ENCODE measurements at places on chromosomes 6 and 20.

GRCh38 chr6:52641388-52641787 is 29.5 kb upstream of the TMEM14A start:
- DNase-seq: no peak

GRCh38 chr6:72084992-72085569 is 198.7 kb downstream of the RIMS1 start:
- DNase-seq: no peak

- no peak for DNase-seq
Observed at GRCh38 chr6:104046426-104046825, 813.3 kb downstream of the HACE1 start.

GRCh38 chr6:86888301-86888700 is 49.0 kb upstream of the HTR1E start:
- DNase-seq: no peak

- DNase-seq: no peak
Observed at GRCh38 chr20:36991703-36992102, 40.2 kb upstream of the SAMHD1 start.

GRCh38 chr6:15343490-15344191 is 97.8 kb downstream of the JARID2 start:
- no peak for DNase-seq

GRCh38 chr20:40710603-40711002 is 21.6 kb upstream of the MAFB start:
- no peak for DNase-seq

DNA sequence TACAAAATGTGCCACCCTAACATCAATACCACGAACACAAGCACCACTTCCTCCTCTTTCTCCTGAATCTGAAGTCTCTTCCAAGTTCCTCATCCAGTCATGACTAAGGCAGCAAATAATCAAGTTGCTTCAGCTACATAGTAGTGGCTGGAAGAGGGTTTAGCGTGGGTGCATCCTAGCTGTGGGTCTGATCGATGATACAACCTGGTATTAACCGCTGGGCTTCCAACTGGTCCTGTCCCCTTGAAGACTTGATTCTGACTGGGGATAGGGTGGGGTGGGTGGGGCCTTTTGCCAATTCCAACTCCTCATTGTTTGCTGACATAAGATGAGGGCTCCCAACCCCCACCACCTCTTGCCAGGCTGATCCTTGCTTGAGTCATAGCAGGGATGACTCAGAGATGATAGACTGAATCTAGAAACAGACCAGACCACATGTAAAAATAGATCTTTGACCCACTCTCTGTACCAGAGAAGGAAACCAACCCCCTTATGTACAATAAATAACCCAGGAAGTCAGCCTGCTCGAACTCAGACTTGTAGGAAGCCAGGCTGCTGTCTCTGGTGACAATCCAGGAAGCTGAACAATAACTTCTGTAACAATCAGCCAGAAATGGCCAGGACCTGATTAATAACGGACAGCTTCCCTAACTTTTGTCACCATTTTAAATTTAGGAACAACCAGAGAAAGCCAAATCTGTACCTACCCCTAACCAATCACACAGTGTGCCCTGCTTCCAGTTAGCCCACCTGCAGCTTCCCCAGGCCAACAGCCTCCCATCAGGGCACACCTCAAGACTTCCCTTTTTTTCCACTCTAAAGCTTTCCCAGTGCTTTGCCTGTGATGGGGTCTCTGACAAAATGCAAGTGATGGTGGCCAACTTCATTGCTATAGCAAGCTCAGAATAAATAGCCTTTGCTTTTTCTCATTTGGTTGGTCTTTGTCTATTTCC is 68.9 kb upstream of the FAM184A start:
- DNase-seq: no peak

DNA sequence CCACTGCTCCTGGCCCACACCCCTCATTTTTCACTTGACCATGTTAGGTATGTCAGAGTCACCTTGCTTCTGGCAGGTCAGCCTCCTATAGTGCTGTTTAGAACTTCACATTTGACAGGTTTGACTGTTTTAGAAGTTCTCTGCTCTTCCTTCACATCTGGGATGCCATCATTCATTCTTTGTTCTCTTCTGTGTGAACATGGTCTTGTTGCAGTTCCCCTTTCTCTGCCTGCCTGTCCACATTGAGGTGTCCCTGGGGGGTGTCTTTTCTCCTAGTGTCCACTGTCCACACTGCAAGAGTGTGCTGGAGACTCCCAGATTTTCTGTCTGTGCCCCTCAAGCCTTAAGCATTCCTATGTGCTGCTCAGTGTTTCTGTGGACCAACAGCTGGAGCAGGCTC is 89.5 kb downstream of the JARID2 start:
- no peak for DNase-seq

GRCh38 chr20:47283411-47283810 is 73.1 kb downstream of the ZMYND8 start:
- DNase-seq: no peak

DNA sequence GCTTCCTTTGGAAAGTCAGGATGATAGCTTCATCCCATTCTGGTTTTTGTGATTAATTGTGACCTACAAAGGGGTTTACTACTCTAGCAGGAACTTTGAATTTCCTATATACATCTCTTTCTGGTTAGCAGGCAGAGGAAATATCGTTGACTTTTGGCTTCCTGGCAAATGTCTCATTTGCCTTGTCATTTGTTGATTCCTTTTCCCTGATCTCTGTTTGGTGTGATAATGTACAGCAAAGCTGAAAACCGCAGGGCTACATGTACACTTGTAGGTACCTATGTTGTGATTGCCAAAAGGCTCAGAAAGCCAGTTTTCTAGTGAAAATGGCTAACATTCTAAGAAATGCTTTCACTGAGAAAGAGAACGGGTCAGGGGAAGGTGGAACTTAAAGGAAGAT is 44.3 kb downstream of the TOP1 start:
- no peak for DNase-seq

GRCh38 chr6:136037876-136038460 is 186.5 kb downstream of the PDE7B start:
- DNase-seq: no peak

DNA sequence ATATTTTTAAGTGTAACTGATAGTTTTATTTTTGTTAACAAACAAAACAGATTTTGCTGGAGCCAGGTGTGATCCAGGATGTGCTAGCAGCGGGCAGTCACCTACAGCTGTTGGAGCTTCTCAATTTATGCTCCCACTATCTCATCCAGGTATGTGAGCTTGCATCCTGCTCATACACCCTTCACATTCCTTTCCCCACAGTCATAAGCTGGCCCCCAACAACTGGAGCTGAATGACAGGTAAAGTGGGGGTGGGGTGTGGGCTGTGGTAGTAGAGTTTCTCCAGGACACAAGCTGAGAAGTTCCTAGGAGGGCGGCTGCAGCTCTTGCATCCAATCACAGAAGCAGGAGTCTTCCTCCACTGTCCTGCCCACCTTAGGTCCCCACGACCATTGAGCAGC is 140.1 kb downstream of the KLHL32 start:
- no peak for DNase-seq

DNA sequence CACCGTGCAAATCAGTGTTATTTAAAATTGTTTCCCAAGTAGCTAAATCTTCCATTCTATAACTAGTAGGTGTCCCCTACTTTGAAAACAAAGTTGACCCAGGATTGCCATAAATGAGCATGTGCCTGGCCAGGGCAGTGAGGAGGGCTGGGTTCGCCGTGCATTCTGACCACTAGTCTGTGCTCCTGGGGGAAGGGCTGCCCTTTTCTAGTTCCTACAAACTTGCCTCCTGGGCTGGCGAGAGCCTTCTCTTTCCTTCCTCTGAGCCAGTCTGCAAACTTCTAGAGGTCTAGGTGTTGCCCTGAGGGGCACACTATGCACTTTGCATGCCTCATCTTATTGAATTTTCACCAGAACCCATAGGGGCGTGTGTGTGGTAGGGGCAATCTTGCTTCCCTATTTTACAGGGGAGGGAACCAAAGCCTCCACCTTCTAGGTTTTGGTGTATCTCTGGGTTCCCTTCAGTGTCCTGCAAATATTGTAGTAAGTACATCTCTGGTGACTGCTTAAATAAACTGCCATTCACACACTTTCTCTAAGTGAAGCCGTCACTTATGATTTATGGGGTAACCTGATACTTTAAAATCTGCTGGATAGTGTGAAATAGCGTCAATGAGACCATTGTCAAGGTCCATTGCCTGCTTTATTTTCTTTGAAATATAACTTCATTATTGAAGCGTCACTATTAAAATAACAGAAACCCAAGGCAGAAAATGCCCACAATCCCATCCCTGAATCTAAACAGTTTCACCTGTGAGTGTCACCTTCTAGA is 42.2 kb downstream of the CDH26 start:
- DNase-seq: no peak

GRCh38 chr20:46396052-46396740 is 10.2 kb downstream of the ELMO2 start:
- no peak for DNase-seq

GRCh38 chr6:41406728-41407489 is 71.5 kb downstream of the NCR2 start:
- DNase-seq: no peak

DNA sequence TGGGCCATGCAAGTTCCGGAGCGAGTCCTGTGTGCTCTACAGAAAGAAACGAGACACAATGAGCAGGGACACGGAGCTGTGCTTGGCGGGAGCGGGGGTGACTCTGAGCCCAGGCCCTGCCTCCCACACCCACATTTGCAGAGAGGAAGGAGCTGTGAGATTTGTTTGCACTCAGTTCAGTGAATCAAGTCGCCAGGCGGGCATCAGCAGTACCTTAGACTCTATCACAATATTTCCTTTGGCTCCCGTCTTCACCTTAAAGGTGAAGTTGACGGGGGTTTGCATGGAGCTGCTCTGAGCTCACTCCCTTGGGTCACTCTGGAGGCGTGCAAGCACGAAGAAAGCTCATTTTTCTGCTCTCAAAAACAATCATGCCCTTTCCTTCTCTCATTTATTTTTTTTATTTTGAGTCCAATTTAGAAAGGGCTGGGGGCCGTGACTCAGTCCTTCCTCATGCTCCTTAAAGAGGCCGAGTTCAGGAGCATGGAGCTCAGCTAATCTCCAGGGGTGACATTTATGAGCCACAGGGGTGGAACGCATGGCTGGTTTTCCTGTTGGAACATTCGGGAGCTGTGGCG is 188.2 kb downstream of the NFATC2 start:
- DNase-seq: no peak

DNA sequence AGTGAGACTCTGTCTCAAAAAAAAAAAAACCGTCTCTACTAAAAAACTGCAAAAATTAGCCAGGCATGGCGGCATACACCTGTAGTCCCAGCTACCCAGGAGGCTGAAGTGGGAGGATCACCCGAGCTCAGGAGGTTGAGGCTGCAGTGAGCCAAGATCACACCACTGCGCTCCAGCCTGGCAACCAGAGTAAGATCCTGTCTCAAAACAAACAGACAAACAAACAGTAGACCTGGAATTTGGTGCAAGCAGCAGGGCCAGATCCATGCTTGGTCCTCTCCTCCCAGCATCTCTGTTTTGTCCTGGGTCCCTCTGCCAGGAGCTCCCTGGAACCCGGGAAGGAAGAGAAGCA is 11.6 kb downstream of the RIPOR3 start:
- no peak for DNase-seq

- no peak for DNase-seq
Observed at GRCh38 chr20:59810449-59811187, 122.8 kb downstream of the SYCP2 start.

- no peak for DNase-seq
Observed at GRCh38 chr20:235891-236290, 8.8 kb downstream of the DEFB129 start.

DNA sequence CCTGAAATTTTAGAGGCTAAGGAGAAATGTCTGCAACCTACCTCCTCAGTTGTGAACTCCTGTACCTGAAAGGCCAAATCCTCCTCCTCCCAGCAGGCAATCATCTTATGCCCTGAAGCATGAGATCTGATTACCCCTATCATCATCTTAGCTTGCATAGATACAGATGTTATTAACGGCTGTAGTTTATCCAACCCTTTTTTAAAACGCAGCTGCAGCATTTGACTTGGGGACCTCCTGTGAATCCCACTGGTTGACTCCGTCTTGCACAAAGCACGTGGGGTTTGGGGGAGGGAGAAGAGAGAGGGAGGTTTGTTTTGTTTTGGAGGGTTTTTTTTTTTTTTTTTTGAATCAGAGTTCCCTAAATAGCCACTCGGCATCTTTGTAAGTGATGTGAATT is 5.8 kb upstream of the NR2E1 start:
- DNase-seq: no peak

DNA sequence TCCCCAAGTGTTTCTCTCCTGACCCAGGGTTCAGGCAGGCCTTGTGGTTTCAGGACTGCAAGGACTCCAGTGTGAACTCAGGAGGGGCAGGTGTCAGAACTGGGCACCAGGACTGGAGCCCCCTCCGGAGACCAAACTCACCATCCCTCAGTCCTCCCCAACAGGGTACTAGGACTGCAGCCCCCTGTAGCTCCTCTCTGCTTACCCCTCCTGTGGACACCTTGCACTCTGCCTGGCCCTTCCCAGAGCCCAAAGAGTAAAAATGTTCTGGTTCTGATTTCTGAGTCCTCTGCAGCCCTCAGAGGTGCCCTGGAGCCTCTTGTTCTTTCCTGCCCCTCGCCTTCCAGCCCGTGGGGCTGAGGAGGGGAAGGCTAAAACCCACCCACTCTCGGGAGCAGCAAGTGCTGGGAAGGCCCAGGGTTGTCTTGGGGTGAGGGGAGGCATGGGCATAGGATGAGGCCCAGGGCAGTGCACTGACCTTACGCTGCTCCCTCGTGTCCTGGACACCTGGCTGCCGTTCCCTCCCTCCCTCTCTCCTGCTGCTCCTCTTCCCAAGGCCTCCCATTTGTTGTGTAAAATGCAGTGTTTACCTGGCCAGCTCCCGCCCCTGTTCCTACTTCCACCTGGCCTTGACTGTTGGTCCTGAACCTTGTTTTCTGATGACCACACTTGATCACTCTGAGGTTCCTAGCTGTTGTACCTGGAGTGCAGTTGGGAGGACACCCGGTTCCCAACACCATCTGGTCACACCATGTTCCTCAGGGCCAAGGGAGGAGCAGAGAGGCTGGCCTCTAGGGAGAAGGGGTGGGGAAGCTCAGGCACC is 9.9 kb downstream of the CNPY3 start:
- no peak for DNase-seq

GRCh38 chr6:167960579-167960978 is 36.9 kb upstream of the KIF25 start:
- DNase-seq: no peak

DNA sequence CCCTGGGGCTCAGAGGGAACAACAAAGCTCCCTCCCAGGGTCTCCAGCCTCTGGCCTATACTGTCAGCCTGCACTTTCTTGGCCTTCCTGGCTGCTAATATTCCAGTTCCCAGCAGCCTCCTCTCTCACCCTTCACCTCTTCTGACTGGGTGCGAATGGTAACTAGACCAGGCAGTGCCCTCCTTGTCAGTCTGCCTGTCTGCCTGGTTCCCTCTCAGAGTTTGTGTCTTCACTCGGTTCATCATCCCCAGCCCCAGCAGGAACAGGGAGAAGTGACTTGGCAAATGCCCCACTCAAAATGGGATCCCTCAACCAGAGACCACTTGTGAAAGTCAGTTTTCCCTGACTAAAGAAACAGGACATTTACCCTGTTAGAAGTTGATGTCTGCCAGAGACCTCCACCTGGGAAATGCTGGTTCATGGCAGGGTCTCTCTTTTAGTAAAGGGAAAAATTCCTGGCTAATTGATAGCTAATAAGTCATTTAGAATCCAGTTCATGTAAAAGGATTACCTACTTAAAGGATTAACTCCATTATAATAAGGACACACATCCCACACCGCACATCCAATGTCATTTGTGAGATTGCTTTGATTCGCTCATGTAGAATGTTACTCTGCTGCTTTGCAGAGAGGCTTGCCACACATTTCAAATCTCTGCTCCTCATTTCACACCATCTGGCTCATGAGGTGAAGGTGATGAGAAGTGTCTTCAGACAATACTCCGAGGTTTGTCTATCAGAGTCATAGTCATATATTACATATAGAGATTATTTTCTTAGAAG is 18.6 kb upstream of the MICB start:
- no peak for DNase-seq

Data from stimulated activated CD8-positive, alpha-beta memory T cell treated with anti-CD3 and anti-CD28 coated beads, Interleukin-15, amount 100 ng/mL, for 24 hours (primary cell).